Hair follicular keratinocyte (primary cell): ENCODE measurements at places on chromosomes 13 and 19. TPM values are rescaled to one million over a fixed set of nuclear protein-coding genes. Genes with fewer than 3 reads are reported as not detected.

TTC9B gene
- not detected in 2 replicates for total RNA-seq

TMEM238 gene
- 11.9 and 16.4 TPM in 2 replicates for total RNA-seq

GRK1 gene
- total RNA-seq = not detected in 2 replicates

URAD gene
- total RNA-seq = not detected in 2 replicates

ZNF285 gene
- total RNA-seq = 1.2 and 9.5 TPM in 2 replicates

JAK3 gene
- total RNA-seq = 0.42 and 1.6 TPM in 2 replicates

IL11 gene
- 2.9 and 7.0 TPM in 2 replicates for total RNA-seq

TUBGCP3 gene
- total RNA-seq = 13.8 and 24.1 TPM in 2 replicates

MAMSTR gene
- total RNA-seq = 0.39 and 0.72 TPM in 2 replicates

ZFP30 gene
- total RNA-seq = 4.9 and 7.2 TPM in 2 replicates
